ENCODE measurements at places on chromosomes 13 and 19.

- no peak for DNase-seq
These were observed 62.8 kb upstream of the STARD13 start for GRCh38 chr13:33348366-33348765.

GRCh38 chr19:46954993-46955812 lies 64.4 kb upstream of the NPAS1 start:
- DNase-seq: no peak

DNA sequence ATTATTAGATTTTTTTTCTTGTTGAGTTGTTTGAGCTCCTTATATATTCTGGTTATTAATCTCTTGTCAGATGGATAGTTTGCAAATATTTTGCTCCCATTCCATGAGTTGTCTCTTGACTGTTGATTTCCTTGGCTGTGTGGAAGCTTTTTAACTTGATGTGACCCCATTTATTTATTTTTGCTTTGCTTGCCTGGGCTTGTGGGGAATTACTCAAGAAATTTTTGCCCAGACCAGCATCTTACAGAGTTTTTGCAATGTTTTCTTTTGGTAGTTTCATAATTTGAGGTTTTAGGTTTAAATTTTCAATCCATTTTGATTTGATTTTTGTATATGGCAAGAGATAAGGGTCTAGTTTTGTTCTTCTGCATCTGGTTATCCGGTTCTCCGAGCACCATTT lies 124.7 kb downstream of the PCCA start:
- no peak for DNase-seq

DNA sequence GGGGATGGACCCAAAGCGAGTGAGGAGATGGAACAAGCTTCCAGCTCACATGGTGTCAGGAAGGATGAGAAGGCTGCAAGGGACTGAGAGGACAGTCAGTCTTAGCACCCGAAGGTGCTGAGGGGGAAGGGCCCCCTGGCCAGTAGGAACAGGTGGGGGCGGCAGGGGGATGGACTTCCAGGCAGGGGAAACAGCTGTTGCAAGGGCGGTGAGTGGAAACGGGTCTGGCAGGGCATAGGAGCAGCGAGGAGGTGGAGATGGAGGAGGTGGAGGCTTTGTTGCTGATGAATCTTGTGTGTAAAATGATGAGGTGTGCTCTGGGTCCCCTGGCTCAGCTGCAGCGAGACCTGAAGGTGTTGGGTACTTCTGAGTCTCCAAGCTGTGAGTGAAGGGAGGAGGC lies 1.2 kb downstream of the MAP1S start:
- no peak for DNase-seq

GRCh38 chr13:74715718-74716117 lies 581.5 kb upstream of the KLF12 start:
- DNase-seq: no peak

DNA sequence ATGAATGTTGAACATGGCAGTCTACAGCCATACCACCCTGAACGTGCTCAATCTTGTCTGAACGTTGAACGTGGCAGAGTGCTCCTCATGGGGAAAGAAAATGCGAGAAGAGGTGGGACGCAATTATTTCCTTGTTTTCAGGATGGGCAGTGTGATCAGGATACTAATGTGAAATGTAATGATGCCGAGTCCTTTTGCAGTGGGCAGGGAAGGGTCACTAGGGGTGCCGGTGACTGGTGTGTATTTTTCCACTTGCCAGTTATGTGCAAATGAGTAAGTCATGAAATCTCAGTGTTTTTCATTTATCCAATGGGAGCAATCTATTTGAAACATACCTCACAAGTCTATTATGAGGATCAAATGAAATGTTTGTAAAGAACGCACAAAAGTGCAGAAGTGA lies 84.8 kb downstream of the LNX2 start:
- no peak for DNase-seq

DNA sequence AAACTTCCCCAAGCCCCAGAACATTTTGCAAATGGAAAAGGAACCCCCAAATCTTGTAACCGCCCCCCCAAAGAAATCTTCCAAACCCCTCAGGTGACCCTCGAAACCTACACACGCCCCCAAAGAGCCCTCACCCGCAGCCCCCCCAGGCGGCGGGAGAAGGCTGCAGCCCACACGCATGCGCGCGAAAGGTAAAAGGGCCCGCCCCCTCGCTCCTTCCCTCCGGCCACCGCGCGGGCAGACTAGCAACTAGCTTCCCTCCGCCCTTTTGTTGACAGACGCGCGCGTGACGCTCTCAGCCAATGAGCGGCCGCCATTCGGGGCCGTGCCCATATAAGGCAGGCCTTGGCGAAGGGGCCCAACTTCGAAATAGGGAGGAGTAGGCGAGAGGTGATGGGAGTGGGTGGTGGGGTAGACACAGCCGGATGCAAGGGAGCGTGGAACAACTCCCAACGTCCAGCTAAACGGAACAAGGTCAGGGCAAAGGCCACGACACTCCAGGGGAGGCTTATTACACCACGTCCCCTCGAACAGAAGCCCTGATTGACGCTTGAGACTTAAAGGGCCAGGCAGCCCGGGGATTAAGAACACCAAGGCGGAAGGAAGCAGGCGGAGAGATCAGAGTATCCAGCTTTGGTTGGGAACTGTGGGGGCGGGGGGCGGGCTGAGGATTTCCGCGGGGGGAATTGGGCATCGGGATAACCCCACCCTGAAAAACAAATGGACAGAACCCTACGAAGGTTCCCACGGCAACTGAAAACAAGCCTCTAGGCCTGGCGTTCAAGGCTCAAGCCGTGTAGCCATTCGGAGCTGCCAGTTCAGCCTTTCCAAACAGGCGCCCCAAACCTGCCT lies 13.3 kb downstream of the FBXO46 start:
- peak; percentile 96 for DNase-seq

- DNase-seq: no peak
These were observed 180.7 kb downstream of the STK24 start for GRCh38 chr13:98396071-98396710.

- DNase-seq: peak; percentile 35
These were observed 1.0 kb downstream of the GPR108 start for GRCh38 chr19:6736169-6736916.

DNA sequence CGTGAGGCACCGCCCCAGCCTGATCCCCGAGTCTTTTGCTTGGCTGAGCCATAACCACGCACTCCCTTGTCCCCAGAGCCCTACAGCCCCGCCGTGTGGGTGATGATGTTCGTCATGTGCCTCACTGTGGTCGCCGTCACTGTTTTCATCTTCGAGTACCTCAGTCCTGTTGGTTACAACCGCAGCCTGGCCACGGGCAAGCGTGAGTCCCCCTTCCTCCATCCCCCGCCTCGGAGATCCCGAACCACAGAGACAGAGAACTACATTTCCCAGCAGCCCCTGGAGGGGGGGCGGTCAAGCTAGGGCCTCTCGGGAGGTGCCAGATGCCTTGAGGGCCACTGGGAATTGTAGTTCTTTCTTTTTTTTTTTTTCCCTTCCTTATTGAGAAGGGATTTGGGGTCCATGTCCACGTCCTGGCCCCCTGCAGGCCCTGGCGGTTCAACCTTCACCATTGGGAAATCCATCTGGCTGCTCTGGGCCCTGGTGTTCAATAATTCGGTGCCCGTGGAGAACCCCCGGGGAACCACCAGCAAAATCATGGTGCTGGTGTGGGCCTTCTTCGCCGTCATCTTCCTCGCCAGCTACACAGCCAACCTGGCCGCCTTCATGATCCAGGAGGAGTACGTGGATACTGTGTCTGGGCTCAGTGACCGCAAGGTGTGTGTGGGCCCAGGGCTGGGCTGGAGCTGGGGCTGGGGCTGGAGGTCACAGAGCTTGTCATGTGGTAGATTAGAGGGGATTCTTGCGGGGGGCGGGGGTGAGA lies 25.9 kb downstream of the GRIN2D start:
- DNase-seq: peak; percentile 34

GRCh38 chr19:10891405-10892086 lies 20.2 kb downstream of the CARM1 start:
- DNase-seq: no peak

GRCh38 chr19:30880551-30880950 lies 468.7 kb downstream of the TSHZ3 start:
- DNase-seq: no peak

DNA sequence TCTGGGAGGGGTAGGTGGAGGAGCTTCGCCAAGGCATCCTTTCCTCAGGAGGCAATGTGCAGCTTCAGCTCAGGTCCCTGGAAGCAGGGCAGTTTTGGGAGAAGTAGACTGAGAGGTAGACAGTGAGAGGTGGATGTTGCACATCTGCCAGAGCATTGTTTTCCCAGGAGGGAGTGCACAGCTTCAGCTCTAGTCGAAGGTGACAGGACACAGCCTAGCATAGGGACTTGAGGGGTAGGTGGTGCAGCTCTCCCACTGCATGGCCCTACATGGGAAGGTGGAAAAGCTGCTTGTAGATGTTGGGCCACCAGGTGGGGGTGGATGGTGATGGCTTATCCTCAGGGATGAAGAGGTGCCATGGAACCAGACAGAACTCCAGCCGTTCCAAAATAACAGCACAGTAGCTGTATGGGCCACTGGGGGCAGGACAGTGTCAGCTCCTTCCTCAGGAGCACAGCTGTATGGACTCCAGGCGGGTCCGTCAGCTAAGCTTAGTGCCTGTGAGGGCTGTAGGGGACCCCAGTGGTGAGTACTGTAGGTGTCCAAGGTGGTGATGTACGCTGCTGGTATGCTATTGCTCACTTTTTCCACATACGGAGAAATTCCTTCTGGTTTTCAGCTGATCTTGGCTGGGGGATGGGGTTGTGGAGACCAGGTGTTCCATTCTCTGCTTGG lies 17.4 kb upstream of the ZNF543 start:
- DNase-seq: no peak

- peak; percentile 17 for DNase-seq
These were observed 38.0 kb upstream of the ZNF573 start for GRCh38 chr19:37817180-37817981.

- DNase-seq: no peak
These were observed 110.8 kb downstream of the DLEU7 start for GRCh38 chr13:50732712-50733111.

DNA sequence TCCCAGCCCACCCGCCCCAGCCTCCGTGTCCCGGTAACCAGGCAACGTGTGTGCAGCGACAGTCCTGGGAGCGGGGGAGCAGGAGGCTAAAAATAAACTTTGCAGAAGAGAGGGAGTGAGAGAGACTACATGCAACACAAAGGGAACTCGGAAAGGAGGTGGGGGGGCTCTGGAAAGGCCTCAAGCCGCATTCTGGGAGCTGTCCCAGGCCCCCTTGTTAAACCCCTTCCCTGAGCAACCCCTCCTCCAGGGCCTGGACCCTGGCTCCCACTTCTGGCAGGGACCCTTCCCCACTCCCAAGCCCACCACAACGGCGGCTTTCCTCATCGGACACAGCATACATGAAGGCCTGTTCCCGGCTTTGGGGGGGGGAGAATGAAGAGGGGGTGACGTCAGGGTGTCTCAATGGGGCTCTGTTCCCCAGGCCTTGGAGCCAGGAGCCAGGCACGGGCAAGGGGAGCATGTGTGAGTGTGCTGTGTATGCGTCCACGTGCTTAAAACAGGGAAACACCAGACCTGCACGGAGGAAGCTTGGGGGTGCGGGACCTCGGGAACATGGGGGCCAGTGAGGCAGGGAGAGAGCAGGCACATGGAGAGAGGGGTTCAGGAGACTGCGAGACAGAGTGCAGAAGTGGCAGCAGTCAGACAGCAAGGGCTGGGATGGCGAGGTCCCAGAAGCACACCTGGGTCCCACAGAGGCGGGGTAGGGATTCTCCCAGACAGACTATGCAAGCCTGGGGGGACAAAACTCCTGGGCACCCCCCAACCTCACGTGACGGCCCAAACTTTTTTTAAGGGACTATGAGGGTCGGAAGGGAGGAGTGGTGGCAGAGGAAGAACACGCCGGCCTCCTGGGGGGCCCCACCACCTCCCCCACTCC lies 2.3 kb downstream of the ERF start:
- DNase-seq: no peak

DNA sequence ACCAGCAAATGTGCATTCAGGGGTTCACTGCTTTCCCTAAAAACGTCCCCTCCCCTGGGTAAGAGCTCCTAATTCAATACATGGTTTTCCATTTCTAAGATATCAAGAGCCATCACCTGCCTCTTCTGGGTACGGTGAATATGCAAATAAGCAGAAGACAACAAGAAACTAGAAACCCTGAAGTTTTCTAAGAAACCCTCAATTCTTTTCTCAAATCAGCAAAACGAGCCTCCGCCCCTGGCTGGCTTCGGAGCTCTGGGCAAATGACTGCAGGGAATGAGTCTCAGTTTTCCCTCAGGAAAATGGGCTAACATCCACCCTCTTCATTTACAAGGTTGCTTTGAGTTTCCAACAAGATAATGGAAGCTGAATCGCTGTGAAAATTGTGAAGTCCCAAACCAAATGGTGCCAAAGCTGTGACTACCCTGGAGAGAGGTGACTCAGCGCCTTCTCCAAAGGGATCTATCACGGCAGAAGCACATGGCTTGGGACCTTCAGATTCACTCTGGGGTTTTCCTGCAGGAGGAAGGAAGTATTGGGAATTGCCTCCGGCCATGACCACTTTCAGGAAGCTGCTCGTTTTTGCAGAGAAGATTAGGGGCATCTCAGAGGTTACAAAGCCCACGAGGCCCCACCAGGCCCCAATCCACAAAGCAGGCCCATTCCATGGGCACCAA lies 26.6 kb downstream of the KLF2 start:
- DNase-seq: no peak

- no peak for DNase-seq
These were observed 19.5 kb upstream of the MAB21L1 start for GRCh38 chr13:35496006-35496405.

- DNase-seq: no peak
These were observed 2138.5 kb upstream of the PCDH20 start for GRCh38 chr13:63554157-63554556.

DNA sequence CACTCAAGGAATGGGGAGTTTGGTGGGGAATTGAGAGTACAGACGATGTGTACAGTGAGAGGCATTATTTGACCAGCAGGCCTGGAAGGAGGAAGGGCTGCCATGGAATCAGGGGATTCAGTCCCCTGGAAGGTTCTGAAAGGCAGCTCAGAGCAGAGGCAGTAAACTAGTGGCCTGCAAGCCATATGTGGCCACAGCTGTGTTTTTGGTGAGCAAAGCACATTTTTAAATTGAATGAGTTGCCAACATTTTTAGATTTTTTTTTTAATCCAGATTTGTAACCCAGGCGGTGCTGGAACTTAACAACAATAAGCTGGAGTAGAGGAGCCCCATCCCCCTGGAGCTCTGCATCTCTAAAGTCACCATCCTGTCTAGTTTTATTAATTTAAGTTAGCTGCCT lies 95.3 kb upstream of the IPO5 start:
- no peak for DNase-seq

GRCh38 chr13:69092615-69093322 lies 1014.9 kb upstream of the ATXN8OS start:
- no peak for DNase-seq

DNA sequence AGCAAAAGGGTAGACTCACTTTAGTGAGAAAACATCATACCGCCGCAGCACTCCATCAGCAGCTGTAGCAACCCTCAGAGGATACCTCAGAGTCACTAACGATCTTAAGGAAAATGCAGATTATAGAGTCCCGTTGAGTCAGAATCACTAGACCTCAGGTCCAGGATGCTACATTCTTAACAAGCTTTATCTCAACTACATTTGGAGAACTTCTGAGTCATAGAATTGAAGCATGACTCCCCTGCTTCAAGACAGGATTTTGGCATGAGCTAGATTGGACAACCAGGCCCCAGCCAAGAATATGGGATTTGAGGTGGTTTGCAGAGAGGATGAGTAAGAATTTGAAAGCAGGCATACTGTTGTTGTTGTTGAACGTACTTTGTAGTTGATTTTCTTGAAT lies 118.9 kb upstream of the UBL3 start:
- DNase-seq: no peak

- DNase-seq: no peak
These were observed 14.0 kb upstream of the GJB2 start for GRCh38 chr13:20206698-20207235.

Measured in activated CD4-positive, CD25-positive, alpha-beta regulatory T cell (primary cell).